ENCODE measurements at places on chromosomes 5 and 9.

- DNase-seq: no peak
Observed at GRCh38 chr9:107874591-107875369, 385.2 kb upstream of the KLF4 start.

DNA sequence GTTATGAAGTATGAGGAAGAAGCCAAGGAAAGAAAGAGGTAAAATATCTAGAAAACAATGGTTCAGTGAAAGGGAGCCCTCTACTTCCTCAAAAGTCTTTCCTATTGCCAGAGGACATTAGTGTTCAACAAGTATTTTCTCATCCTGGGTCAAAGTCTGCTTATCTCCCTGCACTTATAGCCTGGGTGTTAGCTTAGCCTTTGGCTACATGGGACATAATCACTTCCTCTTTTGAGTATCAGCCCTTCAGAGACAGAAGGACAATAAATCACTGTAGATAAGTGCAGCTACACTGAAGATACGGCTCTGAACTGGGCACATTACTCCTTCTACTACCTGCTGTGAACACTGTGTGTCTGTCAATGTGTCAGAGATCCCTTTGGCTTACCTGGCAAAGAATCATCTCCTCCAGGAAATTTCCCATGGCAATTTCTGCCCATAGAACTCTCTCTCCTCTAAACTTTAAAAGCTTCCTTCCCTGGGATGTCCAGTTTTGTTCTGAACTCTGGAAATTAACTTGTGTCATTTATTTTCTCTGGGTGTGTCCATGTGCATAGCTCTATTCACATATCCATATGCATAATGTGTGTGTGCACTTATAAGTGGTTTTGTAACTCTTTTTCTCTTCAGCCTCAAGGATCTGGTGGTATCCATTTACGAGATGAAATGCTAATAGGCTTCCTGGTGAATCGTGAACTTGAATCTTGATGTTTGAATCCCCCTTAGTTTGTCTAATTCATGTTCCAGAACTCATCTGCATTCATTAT lies 30.0 kb upstream of the RECK start:
- DNase-seq: no peak

DNA sequence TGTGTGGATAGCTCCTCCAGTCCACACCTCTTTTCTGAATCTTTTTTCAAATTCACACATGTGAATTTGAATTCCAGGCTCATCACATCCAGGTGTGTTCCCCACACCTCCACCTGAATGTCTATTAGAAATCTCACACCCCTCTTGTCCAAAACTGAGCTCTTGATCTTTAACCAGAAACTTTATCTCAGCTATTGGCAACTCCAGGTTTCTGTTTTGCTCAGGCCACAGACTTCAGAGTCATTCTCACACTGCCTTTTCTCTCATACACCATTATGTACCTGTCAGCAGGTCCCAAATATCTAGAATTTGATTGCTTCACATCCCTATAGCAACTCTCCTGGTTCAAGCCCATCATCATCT lies 11.6 kb downstream of the NIPSNAP3B start:
- DNase-seq: no peak

GRCh38 chr5:162132348-162132747 lies 64.8 kb downstream of the GABRG2 start:
- no peak for DNase-seq

DNA sequence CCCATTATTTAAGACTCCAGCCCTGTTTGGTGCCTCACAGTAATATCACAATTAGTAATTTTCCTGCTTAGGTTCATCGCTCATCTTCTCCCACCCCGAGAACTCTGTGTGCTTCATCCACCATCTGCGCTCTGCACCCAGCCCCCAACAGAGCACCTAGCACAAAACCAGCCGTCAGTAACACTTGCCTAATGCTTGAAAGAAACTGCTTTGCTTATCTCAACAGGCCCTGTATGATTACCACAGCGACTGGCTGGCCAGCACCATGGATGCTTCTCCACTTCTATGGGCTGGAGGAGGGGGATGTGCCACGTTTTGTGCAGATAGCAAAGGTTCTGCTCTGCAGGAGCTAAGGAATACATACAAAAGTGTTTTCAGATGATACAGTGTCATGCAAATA lies 166.8 kb downstream of the SPOCK1 start:
- no peak for DNase-seq

DNA sequence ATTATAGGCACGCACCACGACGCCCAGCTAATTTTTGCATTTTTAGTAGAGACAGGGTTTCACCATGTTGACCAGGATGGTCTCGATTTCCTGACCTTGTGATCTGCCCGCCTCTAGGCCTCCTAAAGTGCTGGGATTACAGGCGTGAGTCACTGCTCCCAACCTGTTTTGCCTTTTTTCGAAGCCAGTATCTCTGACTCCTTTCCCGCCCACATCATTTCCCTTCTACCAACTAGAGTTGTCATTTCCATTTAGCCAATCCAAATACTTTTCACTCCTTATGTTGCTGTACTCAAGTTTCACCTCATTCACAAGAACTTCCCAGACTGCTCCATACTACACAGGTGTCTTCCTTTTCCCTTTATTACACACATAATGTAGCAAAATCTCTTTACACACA lies 502.6 kb upstream of the CDH6 start:
- no peak for DNase-seq

DNA sequence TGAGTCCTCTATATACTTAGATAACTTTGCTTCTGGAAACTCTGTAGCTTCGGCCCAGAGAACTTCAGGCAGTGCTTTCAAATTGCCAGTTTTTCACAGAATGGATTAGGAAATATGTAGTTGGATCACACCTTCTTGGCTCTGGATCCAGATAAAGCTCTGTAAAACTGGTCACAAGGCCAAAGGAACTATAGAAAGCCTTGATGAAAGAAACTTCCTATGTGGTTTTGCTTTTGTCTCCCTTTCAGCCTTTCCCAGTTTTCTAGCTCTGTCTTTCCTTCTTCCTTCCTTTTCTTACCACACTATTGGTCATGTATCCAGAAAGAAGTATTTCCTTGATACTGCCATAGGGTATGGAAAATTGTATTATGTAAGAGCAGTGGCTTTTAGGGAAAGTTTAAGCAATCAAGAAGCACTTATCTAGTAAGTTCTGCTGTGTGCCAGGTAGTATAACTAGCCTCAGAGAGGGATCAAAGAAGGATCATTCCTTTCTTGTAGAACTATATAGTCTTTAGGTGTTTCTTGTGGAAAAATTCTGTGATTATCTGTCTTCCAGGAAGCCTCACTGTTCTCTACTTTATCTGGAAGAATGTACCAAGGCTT lies 6.3 kb downstream of the GPR21 start:
- no peak for DNase-seq

GRCh38 chr9:113391917-113392316 lies 9.2 kb downstream of the ALAD start:
- no peak for DNase-seq

- DNase-seq: no peak
Observed at GRCh38 chr9:98909935-98910334, 33.8 kb upstream of the COL15A1 start.

DNA sequence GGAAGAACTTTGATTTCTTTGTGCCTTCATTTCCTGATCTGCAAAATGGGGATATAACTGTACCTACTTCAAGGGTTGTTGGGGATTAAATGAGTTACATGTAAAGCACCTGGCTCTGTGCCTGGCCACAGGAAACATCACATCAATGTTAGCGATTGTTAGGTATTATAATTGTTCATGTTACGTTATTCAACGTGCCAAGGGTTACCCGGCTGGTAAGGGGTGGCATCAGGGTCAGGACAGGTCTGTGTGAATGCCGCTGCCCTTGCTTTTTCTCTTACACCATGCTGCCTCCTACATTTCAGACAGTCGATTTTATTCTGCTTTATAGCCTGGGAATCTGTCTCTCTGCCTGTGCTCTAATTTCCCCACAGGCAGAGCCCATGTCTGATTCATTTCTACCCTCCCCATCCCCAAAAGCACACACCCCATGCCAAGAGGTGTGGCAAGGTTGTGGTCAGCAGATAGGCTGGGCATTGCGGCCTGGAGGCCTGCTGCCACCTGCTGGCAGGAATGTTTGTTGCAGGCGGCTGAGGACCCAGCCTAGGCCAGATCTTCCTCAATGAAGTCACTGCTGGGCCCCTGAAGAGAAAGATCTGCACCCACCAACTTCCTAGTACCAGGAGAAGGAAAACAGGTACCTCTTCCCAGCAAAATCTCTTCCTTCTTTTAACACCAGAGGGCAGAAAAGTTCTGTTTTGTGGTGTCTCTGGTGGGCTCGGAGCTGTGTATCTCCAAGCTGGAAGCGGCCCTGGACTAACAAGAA lies 5.3 kb downstream of the ANKS6 start:
- peak; percentile 95 for DNase-seq

GRCh38 chr5:15241216-15241821 lies 258.7 kb upstream of the FBXL7 start:
- DNase-seq: no peak

DNA sequence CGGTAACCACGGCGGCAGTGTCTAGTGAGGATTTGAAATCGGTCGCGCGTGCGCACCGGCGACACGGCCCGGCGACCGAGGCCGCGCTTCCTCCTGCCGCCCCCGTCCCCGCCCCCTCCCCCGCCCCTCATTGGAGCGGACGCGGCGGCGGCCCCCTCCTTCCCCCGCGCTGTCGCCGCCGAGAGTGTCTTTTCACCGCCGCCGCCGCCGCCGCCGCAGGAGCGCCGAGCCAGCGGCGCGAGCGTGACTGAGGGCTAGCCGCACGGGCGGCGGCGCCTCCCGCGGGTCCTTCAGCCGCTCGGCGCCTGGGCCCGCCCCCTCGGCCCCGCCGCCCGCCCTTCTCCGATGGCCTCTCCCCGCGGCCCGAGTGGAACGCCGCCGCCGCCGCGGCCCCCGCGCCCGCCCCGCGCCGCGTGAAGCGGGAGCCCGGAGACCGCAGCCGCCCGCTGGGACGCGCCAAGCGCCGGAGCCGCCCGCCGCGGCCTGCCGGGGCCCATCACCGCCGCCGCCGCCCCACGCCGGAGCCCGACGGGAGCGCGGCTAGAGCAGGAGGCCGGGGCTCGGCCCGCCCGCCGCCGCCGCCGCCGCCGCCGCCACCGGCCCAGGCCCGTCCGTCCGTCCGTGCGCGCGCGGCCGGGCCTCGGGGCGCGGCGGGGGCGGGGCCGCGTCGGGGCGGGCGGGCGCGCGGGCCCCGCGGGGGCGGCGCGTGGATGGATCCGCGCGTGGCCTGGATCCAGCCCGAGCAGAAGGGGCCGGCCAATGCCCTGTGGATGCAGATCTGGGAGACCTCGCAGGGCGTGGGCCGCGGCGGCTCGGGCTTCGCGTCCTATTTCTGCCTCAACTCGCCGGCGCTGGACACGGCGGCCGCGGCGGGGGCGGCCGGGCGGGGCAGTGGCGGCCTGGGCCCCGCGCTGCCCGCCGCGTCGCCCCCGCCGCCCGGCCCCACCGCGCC lies at the start of gene TENT4A:
Gene TENT4A (plus strand): TSS at position 159 of the 952 bp plus-strand sequence. CDS start 552 bp downstream, at position 711.
- peak; percentile 100 for DNase-seq

GRCh38 chr9:120730654-120731514 lies 16.6 kb upstream of the MEGF9 start:
- DNase-seq: peak; percentile 75

- DNase-seq: peak; percentile 37
Observed at GRCh38 chr5:128534726-128535125, 3.3 kb downstream of the FBN2 start.

DNA sequence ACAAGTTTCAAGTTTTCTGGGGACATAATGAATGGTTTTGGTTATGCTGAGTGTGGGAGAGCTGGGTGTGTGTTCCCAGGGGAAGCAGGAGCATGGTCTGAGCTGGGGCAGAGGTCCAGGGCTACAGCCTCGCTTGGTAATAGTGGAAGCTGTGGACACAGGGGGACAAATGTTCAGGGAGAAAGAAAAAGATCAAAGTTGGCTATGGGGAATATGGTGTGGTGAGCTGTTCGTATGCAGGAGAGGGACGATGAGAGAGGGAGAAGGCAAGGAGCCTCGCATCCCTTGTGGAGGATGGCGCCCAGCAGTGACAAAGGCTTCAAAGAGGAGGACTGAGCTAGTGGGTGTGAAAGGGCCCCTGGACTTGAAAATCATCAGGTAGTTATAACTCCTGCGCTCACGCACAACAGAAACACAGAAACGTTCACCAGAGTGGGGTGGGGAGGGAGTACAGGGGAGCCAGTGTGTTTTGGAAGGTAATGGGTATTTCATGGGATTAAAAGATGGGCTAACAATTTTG lies 77.2 kb downstream of the TENT4A start:
- DNase-seq: no peak
